ENCODE measurements at places on chromosomes 3 and 15. TPM values are rescaled to one million over a fixed set of nuclear protein-coding genes. Genes with fewer than 3 reads are reported as not detected.

DNA sequence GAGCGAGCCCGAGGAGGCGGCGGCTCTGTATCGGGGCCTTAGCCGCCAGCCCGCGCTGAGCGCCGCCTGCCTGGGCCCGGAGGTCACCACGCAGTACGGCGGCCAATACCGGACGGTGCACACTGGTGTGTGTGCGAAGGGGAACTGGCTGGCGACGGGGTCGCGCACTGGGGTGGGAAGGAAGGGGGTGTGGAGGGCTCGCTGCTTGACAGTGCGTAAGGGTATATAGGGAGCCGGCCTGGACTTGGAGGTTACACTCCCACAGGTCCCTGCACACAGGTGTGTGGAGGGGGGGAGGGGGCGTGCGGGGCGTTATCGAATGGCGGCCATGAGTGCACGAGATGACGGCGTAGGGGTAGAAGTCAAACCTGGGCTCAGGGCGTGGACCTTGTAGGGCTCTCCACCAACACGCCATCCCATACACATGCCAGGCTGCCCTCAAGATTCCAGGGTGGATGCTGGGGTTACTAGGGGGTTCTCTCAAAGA, 389 bp downstream of the APEH start:
- DNase-seq, result no peak

GRCh38 chr3:162547321-162547720, 1050.7 kb downstream of the OTOL1 start:
- DNase-seq, result no peak

DNA sequence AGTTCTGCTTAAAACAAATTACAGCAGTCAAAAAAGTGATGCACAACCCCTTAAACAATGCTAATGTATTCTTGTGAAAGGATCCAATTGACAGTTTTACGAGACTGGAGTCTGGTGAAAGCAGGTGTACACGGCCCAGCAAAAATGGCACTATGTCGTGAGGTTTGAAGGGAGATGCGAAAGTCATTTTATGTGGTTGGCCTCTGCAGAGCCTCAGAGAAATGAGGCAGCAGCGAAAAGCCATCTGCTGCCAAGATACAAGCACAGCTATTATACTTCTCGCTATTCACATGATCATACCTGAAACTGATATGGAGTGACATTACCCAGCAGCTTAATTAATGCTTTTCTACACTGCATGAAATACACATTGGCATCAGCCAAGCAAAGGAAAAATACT, 36.4 kb downstream of the MECOM start:
- DNase-seq, result no peak

- no peak for DNase-seq
Observed at GRCh38 chr3:69938931-69939330, 60.6 kb upstream of the SAMMSON start.

- no peak for DNase-seq
Observed at GRCh38 chr3:184042617-184043016, 10.2 kb upstream of the HTR3C start.

HTR3E gene
- total RNA-seq, result not detected

DNA sequence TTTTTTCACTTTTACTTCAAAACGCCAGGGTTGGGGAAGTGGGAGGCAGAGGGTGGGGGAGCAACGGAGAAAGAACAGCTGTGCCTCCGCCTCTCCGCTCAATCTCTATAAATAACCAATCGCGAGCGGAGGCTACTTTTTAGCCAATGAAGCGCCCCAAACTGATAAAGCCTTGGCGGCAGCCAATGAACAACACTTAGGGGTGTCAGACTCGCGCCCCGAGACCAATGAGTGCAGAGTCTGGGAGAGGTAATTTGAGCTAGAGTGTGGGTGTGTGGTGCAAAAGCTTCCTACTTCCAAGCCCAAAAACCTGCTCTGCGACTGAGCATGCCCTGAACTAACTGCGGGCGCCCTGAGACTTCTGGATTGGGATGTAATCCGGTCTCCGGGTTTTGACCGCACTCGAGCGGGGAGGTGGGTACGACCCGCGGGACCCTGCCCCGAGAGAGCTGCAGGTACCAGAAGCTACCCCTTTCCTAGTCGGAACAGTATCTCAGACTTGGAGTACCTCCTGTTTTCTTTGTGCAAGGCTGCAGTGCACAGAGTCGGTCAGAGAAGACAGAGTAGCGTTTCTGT, 800 bp upstream of the RAP2B start:
- peak; percentile 97 for DNase-seq

NLGN1 gene
- 11.5 TPM for total RNA-seq

AMT gene
- 6.1 TPM for total RNA-seq

- no peak for DNase-seq
Observed at GRCh38 chr3:151082880-151083838, 2.3 kb upstream of the MED12L start.

MORC1 gene
- total RNA-seq, result not detected

- no peak for DNase-seq
Observed at GRCh38 chr15:71472566-71472965, 337.8 kb upstream of the NR2E3 start.

- no peak for DNase-seq
Observed at GRCh38 chr3:108552267-108553159, 36.7 kb downstream of the CIP2A start.

ZKSCAN7 gene
- 2.3 TPM for total RNA-seq

DNA sequence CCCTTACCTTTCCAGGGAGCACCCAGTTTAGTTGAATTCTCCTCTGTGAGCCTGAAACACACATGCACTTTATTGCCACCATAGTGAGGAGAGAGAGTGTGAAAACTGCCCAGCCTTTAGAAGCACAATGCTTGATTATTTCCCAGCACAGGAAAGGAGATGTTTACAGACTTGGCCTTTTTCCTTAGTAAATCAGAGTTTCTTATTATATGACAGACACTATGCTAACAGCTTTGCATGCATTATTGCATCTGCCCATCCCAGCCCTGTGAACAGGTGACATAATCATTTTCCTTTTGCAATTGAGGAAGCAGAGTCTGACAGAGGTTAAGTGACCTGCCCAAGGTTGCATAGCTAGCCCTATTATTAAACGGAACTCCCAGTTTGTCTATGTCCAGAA, 36.5 kb downstream of the CAPN3 start:
- DNase-seq, result no peak

- no peak for DNase-seq
Observed at GRCh38 chr15:78054518-78054917, 23.0 kb downstream of the TBC1D2B start.

FBN1 gene
- 194 TPM for total RNA-seq

DNA sequence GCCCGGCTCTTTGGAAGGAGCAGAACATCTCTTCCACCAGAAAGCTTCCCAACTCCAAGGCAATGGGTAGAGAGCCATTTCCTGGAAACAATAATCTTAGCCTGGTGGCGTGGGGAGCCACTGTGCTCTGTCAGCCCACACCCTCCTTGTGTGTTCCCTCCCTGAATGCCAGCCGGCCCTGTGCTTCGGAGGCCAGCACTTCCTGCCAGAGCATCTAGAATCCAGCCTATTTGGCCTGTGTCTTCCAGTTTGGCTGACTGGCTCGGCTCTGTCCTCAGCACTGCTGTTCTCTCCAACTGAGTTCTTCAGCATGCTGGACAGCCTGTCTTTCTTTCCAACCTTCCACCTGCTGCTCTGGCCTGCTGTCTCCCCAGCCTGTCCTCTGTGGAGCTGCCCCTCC, 349.3 kb downstream of the MFSD1 start:
- DNase-seq, result no peak

GPR176 gene
- 24.2 TPM for total RNA-seq

DNA sequence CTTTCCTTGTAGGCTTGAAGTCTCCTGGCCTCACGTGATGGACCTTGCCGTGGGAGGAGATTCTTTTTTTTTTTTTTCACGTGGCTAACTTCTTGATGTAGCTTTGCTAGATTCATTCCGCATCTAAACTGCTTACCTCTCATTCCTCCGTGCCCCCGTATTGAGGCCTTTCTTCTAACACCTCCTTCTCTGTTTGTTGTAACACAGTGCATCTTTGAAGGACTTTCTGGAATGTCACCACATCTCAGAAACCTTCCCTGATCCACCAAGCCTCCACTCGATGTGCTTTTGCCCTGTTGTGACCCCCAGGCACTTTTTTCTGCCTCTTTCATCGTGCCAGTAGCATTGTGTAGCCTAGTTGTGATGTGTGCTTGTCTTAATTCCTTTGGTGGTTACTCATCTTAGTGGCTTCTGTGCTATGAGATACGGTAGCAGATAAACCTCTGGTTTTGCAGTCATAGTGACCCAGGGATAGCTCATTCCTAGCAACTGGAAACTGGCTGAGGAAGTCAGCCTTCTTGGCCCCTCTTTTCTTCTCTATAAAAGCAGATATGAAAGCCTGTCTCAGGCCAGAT, 1.6 kb upstream of the BNC1 start:
- no peak for DNase-seq

TF gene
- 1.0 TPM for total RNA-seq

C3orf85 gene
- not detected for total RNA-seq

- no peak for DNase-seq
Observed at GRCh38 chr3:41162541-41162940, 36.8 kb upstream of the CTNNB1 start.

LOXL1 gene
- 94.6 TPM for total RNA-seq

HGD gene
- total RNA-seq, result 0.48 TPM

DNA sequence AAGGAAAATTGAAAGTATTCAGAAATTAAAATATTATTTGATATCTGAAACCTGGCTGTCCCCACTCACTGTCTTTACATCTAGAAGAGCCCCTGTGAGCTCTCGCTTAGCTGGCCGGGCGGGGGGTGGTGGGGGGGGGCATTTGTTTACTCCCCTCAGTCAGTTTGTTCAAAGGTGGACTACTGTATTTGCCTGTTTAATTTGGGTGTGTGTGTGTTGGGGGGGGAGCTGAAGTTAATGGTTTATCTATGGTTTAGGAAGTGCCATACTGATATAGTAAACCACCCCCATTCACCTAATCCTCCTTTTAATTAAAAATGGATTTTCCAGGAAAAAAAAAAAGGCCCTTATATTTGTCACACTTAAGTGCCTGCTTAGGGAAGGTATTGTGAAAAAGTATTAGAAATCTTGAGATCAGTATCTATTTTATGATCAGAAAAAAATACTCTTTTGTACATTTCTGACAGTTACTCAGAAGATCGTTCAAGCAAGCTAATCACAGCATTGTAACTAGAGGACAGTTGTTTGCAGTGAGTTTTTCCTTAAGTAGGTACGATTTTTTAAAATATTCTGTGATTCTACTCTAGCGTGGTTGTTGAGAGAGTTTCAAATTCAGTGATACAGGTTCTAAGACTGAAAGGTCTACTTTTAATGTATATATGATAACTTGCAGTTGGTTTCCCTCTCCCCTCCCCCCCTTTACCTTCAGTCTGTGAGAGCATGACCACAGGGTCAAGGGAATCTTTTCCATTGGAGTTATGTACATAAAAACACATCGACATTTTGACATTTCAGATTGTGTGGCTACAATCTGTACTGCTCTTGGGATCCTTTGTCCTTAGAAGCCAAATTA, 8.5 kb downstream of the NR2F2 start:
- no peak for DNase-seq
